ENCODE measurements at places on chromosomes 5 and 9.

DNA sequence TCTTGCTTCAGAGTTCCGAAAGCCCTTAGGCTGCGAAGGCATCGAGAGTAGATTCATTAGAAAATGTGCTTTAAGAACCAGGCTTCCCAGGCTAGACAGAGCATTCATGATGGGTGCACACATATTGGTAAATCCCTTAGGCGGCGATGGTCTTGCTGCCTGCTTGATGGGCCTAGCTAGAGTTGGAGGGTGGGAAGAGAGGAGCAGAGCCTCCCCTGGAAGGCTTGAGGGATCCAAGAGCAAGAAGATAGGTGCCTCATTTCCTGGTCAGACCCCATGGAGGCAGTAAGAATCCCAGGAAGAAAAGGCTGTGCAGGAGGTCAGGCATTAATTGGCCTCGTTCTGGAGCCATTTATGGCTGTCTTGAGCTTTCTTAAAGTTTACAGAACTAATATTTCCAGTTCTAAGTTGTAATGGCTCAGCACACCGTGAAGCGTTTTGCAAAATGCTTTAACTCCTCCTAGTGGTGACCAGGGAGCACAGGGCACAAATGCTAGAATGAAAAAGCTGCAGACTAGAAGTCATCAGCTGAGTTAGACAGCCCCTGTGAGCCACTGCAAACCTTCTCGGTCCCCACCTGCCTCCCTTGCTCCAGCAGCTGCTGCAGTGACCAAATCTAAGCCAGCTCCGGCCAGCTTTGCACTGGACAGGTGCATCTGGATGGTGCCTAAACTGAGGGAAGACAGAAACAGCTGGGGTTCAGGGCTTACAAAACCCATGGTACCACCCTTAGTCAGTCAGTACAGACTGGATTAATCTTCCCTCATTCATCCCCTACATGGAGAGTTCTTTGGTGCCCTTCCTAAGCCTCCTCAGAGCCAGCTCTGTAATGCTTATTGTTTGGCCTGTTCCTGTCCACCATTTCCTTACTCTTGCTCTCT, 14.7 kb downstream of the SLC45A2 start:
- no peak for DNase-seq

DNA sequence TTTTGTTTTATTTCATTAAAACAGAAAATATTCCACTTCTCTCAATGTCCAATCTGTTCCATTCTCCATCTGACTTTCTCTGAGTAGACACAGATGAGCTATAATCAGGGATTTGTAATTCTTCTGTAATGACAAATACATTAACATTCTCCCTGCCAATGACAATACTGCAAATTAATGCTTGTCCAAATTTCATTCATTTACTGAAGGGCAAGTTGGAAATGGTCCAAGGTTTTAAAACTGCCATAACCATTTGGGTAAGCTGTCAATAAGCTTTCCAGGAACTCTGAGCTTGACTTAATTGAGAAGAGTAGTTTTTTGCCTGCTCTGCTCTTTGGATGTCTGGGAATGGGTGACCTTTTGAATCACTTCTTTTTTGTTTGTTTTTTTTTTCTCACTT, 253.5 kb downstream of the DMRTA1 start:
- DNase-seq: no peak

- DNase-seq: no peak
Measured at GRCh38 chr5:96407436-96407835, 25.6 kb downstream of the PCSK1 start.

DNA sequence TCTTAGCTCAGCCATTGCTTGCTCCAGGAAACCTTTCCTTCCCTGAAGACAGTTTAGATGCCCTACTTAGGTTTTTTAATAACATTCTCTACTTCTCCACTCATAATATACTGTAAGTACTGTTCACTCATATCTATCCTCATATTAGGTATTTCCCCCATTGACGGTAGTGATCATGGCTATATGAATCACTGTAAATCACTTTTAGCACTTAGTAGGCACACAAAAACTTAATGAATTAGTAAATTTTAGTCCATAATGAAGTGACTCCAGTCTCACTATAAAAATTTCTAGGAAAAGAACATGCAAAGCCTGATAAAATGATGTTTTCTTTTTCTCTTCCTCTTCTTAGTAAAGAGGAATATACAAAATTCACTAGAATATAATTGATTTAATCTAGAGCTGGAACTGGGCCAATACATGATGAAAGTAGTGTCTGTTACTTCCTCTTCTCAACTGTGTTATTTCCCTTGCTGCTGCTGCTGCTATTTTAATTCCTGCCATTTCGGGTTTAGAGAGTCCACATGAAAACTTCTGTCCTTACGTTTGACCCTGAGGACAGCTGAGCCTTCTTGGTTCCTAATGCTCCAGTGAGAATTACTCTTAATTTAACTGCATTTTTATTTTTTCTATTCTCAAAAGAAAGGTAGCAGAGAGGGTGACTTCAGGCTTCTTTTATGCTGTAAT, 73.5 kb downstream of the LNPEP start:
- DNase-seq: no peak

- DNase-seq: no peak
Measured at GRCh38 chr9:7210854-7211637, 453.3 kb downstream of the KDM4C start.

DNA sequence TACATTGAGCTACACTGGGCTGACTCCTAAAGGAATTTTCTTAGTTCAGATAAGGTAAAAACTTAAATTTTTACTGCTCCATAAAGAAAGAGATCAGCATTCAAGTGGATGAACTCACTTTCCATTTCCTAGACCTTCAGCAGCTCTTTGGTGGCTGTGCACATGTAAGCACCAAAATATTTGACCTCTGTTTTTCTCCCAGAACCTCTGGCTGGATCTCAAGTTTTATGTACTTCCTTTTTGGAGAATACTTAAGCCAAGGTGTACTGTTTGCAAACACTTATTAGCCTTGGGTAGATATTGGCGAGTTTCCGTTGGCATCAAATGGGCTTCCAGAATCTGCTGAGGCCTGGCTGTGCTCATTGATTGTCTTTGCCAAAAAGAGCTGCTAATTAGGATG, 10.3 kb downstream of the TNC start:
- no peak for DNase-seq

- DNase-seq: no peak
Measured at GRCh38 chr5:40672425-40672824, 7.3 kb upstream of the PTGER4 start.

DNA sequence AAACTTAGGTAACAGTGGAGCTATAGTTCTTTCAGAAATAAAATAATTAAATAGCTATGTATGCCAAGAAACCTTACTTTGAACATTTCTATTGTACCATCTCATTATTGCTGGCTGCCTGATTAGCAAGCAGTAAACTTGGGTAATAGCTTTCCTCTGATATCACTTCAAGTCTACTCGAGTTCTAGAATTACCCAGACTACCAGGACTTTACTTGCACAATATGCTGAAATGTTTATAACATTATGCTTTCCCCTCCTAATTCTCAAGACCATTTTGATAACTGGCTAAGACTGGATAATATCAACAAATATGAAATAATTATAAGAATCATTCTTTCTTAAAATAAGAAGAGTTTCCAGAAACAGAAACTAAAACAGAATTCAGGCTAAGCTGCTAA, 512.6 kb downstream of the RAB3C start:
- DNase-seq: no peak

GRCh38 chr9:112761912-112762655, 11.5 kb downstream of the SNX30 start:
- no peak for DNase-seq

DNA sequence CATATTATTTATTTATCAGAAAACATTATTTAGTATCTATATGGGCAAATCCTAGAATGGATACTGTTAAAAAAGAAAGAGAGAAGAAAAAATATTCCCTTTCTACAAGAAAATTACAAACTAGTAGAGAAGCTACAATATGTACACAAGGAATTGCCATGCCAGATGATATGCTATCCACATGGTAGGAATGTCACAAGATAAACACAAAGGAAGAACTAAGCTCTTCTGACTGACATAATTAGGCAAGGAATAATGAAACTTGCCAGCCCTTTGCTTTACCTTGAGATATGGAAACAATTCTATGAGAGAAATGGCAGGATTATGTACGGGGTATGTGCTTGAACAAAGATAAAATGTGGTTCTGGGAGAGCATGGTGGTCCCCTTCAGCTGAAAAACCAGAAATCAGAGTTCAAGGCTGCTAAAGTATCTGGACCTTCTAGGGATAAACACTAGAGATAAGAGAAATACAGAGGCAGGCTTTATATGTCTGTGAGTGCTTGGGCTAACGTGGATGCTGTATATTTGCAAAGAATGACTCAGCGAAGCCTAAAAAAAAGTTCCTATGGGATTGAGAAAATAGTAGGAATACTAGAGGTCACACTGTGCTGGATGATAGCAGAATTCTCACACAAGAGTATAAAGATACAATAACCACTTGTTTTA, 451.6 kb downstream of the TLE1 start:
- DNase-seq: no peak

DNA sequence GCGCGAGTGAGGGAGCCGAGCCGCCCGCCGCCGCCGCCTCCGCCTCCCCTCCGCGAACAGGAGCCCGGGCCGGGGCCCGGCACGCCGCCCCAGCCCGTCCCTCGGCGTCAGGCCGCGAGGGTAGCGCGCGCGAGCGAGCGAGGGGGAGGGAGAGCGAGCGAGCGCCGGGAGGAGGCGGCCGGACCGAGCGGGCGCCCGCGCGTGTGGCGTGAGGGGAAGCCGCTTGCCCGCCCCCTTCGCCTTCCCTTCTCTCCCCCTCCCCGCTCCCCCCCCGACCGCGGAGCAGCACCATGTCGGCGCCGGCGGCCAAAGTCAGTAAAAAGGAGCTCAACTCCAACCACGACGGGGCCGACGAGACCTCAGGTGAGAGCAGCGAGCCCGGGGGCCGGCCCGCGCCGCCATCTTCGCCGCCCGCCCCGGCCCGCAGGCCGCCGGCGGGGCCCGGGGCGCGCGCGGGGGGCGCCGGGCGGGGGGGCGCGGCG, 312 bp downstream of the SET start:
- DNase-seq: peak; percentile 28

GRCh38 chr9:120885958-120886357, 9.0 kb upstream of the PHF19 start:
- no peak for DNase-seq

DNA sequence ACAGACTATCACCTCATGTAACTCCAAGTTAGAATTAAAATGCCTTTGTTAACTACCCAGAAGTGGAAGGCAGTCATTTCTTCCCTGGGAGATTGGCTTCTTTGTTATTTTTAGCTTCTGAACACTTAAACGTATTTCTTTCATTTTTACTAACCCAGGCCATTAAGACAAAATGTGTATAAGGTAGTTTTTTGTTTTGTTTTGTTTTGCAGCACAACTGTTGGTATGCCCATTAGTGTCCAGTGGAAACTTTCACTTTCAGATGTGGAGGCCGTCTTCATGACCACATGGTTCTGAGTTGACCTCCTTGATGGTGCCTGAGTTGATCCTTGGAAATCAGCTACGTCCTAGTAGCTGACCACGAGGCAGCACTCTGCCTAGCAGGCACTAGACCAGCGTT, 264.6 kb upstream of the ZNF608 start:
- DNase-seq: no peak

DNA sequence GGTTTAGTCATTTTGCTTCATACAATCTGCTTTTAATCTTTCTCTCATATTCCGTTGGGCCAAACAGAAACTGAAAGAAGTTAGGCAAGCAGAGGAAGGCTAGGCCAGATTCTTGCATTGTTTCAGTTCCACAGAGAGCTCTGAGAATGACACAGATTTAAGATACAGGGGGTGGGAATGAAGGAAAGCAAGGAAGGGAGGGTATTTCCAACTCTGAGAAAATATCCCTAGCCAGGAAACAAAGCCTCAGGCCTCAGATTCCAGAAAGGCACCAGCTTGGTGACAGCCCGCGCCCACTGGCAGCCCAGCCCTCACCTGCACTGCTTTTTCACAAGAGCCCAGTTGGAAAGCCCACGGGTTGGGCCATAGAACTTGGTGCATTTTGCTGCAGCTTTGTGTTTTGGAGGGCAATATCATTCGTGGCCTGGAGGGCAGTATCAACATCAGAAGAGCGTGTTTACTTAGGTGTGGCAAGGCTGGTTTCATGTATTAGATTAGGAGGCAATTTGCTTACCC, 63.5 kb downstream of the ENC1 start:
- DNase-seq: no peak

- DNase-seq: no peak
Measured at GRCh38 chr5:116032991-116033390, 719 bp downstream of the ARL14EPL start.

GRCh38 chr9:84796404-84796803, 126.9 kb downstream of the NTRK2 start:
- DNase-seq: no peak

GRCh38 chr5:191036-191948, at the start of gene LRRC14B:
TSS of gene LRRC14B (plus strand) at chr5:191495. CDS start at chr5:191539, 44 bp downstream.
- DNase-seq: no peak

DNA sequence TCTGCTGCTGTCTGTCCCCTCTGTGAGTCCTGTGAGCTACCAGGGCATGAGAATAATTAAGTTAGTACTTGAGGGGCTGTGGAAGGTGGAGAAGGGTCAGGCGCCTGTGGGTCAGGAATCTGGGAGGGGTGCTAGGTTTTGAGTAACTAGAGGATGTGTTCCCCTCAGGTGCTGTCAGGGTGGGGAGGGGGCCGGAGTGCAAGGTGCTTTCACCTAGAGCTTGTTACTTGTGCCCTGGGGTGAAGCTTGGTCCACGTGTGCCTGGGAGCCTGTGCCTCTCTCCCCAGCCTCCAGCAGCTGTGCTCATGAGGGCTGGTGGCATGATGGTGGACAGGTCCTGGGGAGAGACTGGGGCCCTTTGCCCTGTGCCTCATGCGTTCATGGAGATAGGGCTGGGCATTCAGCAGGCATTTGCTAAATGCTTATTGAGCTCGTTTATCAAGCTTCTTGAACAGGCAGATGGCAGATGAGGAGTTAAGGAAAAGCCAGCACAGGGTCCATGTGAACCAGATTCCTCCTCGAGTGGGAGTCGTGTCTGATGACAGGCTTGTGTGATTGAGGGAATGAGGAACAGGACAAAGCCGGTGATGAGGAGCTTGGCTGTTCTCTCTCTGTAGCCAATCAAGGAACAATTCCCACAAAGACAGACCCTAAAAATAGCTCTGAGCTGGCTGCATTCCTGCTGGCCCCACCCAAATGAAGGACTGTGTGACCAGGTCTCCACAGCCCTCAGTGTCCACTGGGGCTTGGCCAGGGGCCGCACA, 40.9 kb downstream of the CACNA1B start:
- no peak for DNase-seq

- DNase-seq: no peak
Measured at GRCh38 chr5:14851050-14851419, 20.5 kb downstream of the ANKH start.

All from breast epithelium (tissue), 4 donors.